ENCODE measurements at places on chromosomes 6 and 20.

- no peak for DNase-seq
Measured at GRCh38 chr20:46004187-46004586, 4.5 kb upstream of the MMP9 start.

DNA sequence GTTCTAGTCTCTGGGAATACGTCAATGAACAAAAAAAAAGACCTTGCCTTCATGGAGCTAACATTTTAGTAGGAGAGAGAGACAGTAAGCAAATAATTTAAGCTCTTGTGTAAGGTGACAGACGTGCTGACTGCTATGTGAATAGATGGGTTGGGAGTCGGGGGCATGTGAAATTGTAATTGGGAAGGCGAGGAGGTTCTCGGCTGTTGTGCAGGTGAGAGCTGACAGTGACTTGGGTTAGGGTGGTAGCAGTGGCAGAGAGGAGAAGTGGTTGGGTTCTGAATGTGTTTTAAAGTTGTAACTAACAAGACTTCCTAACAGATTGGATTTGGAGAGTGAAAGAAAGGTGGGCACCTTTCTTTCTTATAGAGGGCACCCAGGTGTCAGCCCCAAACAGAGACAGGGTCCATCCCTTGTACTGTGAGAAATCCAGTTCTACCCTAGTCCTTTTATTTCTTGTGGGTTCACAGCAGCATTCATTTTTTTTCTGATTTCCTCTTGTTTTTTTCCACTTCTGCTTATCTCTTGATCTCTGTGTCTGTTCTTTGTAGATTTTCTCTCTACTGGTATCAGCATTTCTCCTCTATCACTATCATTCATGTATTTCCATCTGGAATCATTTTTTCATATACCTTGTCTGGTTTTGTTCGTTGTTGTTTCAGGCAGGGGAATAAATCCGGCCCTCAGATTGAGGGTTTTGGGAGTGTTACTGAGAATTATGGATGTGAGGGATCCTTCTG is 15.4 kb upstream of the MYLK2 start:
- no peak for DNase-seq

DNA sequence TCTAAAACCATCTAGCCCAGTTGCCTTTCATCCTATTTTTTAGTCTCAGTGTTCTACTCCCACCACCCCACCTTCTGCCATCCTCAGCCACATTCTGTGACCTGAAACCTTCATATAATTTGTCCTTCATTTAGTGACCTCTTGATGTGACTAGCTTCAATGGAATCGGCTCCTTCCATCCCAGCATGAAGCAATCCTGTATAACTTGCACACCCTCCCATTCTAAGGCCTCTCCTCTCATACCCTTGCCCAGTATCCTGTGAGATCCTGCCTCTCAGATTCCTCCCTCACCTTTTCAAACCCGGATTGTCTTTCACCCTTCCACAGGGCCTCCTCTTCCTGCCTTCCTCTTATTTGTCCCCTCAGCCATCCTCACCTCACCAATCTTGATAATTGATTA is 3.1 kb downstream of the ZNF76 start:
- no peak for DNase-seq

- no peak for DNase-seq
Measured at GRCh38 chr6:14934013-14934412, 311.9 kb upstream of the JARID2 start.

- DNase-seq, result no peak
Measured at GRCh38 chr6:44339763-44340625, 2.5 kb upstream of the SPATS1 start.

GRCh38 chr6:122381494-122382265 is 17.8 kb upstream of the HSF2 start:
- DNase-seq, result peak; percentile 38

- DNase-seq, result no peak
Measured at GRCh38 chr6:56278171-56278591, 30.8 kb upstream of the COL21A1 start.

- no peak for DNase-seq
Measured at GRCh38 chr20:36313926-36314325, 7.8 kb downstream of the DLGAP4 start.

DNA sequence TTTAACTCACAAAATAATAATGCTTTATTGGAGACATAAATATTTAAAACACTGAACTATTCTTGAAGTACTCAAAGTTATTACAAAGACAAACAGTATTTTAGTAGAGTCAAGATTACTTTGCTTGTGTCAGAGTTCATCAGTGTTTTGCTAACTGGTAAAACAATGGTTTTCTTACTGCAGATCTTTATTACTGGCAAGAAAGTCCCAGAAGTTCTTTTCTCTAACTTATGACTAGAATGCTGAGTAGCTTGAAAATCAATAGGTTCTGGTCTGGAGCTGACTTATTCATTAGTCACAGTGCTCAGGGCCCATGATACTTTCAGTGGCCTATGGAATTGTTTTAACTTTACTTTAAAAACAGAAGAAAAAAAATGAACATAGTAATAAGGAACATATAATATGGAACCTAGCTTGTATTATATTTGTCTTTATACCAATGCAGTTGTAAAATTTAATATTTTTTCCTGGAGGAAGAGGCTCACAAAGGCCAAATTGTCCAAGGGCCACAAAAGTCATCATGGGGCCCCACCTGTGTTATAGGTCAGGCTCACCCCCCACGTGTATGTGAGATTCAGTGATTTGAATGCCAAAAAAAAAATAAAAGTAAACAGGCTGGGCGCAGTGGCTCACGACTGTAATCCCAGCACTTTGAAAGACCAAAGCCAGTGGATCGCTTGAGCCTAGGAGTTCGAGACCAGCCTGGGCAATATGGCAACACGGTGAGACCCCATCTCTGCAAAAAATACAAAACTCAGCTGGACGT is 53.3 kb downstream of the PLEKHG1 start:
- DNase-seq, result no peak

- peak; percentile 95 for DNase-seq
Measured at GRCh38 chr6:90296341-90297114, at the start of gene BACH2. Gene BACH2, minus strand, starts transcription at chr6:90296843. Its CDS starts 287,999 bp downstream, at chr6:90008844.

DNA sequence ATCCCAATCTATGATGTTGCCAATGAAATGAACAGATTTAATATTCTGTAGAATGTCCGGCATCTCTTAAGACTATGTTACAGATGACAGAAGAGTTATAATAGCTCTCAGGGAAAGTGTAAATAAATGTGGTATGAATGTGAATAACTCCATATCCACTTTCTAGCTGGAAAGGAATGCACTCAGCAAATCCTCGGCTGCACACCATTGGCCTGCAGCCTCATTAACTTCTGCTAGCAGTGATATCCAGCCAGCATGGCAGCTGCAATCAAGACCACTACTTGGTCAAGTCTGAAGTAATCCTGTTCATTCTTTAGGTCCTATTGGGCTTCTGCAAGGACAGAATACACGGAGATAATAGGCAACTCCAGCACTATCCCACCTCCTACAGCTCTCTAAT is 17.3 kb upstream of the MICA start:
- DNase-seq, result no peak

GRCh38 chr20:52761867-52762266 is 210.3 kb upstream of the TSHZ2 start:
- DNase-seq, result no peak

DNA sequence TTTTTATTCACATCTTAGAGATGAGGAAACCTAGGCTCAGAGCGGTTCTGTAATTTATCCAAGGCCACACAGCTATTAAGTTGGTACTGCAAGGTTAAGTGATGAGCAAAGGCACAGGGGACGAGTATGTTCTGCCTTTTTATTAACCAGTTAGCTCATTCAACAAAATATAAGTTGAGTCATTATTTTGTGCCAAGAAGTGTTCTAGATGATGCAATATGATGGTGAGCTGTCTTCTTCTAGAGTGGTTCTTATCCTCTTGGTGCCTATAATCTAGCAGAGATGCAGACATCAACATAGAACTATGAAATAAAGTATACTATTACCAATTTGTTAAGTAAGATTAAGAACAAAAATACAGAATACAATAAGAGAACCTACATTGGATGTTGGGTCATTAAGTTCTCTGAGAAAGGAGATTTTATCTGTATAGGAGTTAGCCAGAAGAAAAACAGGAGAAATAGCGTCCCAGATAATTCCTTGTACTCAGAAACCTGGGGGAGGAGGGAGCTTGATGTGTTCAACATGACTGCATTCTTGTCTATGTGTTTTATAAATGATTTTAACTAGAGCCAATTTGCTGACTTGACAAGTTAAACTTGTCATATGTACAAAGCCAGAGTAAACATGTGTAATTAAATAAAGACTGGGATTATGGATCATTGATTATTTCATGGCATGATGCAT is 122.3 kb downstream of the TBXT start:
- no peak for DNase-seq

DNA sequence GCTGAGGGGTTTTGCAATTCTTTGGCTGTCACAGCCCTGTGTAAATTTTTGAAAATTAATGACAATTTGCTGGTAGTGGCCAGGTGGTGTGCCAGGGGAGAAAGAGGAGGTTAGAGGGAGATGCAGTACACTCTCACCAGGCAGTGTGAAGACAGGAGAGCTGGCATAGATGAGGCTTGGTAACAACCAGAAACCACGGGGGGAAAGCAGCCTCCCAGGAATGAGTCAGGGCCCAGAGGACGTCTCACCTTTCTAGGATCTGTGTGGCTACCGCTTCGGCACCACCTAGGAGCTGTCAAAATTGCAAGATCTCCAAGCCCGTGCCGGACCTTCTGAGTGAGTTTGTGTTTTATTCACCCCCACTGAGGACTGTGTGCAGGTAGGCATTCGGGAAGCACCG is 171.4 kb downstream of the PACRG start:
- no peak for DNase-seq

- DNase-seq, result peak; percentile 12
Measured at GRCh38 chr6:151690768-151691562, 116.5 kb upstream of the ESR1 start.

GRCh38 chr20:21921251-21921650 is 215.8 kb downstream of the PAX1 start:
- DNase-seq, result no peak

GRCh38 chr6:12586721-12587480 is 129.7 kb upstream of the PHACTR1 start:
- no peak for DNase-seq

- no peak for DNase-seq
Measured at GRCh38 chr6:57257911-57258541, 35.9 kb upstream of the RAB23 start.

DNA sequence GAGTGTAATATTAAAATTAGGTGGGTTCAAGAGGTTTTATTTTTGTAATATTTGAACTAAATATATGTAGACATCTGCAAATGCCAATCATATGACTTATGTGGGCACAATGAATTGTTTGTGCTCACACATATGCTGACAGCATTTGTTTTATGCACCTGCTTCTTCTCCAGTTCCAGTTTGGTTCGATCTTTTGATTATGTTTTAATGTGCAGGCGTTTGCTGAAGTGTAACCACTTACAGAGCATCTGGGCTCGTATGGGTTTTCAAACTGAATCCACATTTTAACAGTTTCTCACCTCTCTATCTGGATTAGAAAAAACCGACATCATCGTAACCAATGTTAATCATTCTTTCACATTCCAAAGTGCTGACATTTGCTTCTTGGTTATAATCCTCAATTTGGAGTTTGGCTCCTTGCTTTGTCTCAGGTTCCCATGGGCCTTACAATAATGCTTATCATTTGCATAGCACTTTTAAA is 129.1 kb upstream of the SPACA1 start:
- no peak for DNase-seq

- DNase-seq, result peak; percentile 21
Measured at GRCh38 chr6:136510299-136510698, 39.9 kb downstream of the MAP7 start.

- DNase-seq, result no peak
Measured at GRCh38 chr20:9507544-9508239, 6.7 kb upstream of the LAMP5 start.

DNA sequence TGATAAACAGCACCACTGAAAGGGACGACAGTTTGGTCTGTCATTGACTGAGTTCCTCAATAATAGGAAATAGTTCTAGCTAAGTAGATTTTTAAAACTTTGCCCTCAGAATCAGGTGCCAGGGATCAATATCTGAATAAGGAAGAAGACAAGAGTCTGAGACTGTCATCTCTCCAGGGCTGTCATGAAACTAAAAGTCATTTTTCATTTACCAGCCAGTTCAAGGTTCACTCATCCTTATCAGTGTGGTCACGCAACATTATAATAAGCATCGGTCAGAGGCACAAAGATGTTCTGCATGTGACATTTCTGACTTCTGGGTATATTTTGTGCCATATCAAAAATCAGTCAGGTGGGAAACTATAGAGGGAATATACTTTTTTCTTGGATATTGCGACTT is 52.5 kb upstream of the E2F3 start:
- no peak for DNase-seq

DNA sequence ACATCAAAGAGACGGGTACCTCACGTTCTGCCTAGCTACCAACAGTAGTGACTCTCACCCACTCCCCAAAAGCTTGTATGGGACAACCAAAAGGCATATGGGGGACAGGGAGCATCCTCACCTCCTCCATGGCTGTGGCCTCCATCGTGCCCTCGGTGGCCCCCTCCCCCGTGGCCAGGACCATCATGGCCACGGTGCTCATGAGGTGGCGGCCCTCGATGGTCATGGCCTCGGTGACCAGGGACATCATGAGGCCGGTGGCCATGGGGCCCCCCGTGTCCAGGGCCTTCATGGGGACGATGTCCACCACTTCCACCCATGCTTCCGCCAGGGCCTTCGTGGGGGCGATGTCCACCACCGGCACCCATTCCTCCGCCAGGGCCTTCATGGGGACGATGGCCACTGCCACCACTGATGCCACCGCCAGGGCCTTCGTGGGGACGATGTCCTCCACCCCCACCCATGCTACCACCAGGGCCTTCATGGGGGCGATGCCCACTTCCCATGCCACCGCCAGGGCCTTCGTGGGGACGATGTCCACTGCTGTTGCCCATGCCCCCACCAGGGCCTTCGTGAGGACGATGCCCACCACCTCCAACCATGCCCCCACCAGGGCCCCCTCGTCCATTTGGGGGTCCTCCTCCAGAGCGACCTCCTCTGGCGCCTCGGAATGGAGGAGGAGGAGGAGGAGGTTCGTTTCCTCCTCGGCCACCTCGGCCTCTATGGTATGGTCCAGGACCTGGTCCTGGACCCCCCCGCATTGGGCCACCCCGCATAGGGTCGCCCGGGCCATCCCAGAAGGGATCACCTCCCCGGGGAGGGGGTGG is 15.0 kb downstream of the PPP1R10 start:
- DNase-seq, result no peak

DNA sequence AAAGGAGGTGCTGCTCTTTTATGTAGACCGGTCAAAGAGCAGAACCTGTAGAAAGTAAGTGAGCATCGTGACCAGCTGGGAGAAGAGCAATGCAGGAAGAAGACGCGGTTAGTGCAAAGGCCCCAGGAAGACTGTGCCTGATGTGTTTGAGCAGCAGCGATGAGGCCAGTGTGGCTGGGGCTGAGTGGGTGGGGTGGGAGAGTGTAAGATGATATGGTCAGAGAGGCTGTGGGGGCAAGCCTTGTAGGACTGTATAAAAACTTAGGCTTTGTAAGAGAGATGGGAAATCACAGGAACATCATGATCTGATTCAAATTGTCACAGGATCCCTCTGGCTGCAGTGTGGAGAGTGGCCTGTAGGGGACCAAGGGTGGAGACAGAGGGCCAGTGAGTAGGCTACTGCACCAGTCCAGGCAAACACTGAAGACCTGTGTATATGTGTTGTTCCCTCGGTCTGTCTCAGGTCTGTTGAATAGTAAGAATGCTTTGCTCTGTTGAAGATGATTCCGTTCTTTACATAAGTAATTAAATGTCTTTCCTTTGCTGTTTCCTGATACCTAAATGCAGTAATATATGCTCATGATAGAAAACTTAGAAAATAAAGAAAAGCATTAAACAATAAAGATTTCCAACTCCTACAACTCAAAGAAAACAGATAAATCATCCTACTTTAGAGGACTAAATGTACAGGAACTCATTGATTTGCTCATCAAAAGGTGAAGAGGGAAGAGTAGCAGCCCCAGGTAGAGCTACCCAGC is 23.6 kb upstream of the WFDC2 start:
- peak; percentile 21 for DNase-seq

GRCh38 chr6:166310634-166311033 is 2.4 kb upstream of the PRR18 start:
- no peak for DNase-seq
